ENCODE measurements at places on chromosomes 5 and 9.
A peak's percentile ranks its signal among the peaks of the same experiment; 100 is the strongest.

DNA sequence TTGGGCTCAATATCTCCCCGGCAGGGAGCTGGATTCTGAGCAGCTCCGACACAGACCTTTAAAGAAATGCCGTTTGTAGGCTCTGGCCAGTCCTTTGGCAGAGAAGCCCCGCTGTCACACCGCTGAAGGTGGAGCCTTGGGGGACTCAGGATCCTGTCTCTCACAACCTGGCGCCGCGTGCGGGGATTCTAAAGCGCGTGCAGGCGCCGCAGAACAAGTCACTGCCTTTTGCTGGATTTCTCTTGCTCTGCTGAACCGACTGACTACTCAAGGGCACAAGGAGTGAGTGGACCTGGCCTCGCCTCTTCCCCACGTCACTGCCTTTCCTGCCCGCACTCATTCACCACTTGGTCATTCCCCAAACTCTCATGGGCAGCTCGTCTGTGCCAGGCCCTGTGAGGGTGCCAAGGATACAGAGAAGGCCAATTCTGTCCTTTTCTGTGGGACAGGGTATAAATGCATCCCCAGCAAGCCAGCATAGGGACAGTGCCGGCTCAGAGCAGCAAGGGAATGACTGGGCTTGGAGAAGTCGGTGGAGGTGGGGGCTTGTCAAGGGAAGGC, 69.3 kb downstream of the CRB2 start:
- peaks cover 22% of the 10 kb centered on the region for H3K4me1 ChIP-seq
- no peak overlapping the region for H3K27ac ChIP-seq
- H3K27me3 ChIP-seq: no peaks in the 10 kb centered on the region
- DNase-seq: no peak
- no peak overlapping the region for H3K4me3 ChIP-seq
- H3K36me3 ChIP-seq: peaks cover 24% of the 10 kb centered on the region

GRCh38 chr5:72817671-72818266, 1.3 kb downstream of the TNPO1 start:
- H3K4me1 ChIP-seq: peaks cover 15% of the 10 kb centered on the region
- H3K36me3 ChIP-seq: no peaks in the 10 kb centered on the region
- no peak for DNase-seq
- peak overlapping the region; percentile 99 for H3K27ac ChIP-seq
- no peaks in the 10 kb centered on the region for H3K27me3 ChIP-seq

- H3K27me3 ChIP-seq: peaks cover 21% of the 10 kb centered on the region
- no peak for DNase-seq
- peaks cover 6% of the 10 kb centered on the region for H3K4me1 ChIP-seq
- peaks cover 2% of the 10 kb centered on the region for H3K36me3 ChIP-seq
- no peak overlapping the region for H3K4me3 ChIP-seq
- no peak overlapping the region for H3K27ac ChIP-seq
Measured at GRCh38 chr9:124492818-124493217, 14.4 kb downstream of the NR5A1 start.

DNA sequence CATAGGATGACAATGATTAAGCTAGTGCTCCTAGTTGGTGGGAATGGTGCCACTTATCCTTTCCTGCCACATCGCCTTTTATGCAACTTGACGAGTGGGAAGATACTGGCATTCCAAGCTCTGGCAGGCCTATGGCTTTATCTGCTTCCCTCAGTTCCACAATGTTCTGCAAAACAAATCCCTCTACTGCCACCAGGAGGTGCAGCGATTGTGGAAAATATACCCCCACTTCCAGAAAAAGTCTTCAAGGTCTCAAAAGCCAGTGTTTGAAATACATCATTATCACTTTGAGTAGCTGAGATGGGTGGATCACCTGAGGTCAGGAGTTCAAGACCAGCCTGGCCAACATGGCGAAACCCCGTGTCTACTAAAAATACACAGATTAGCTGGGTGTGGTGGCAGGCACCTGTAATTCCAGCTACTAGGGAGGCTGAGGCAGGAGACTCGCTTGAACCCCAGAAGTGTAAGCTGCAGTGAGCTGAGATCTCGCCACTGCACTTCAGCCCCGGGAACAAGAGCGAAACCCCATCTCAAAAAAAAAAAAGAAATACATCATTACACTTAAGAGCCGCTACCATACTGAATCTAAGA, 3.4 kb downstream of the CLINT1 start:
- no peaks in the 10 kb centered on the region for H3K27me3 ChIP-seq
- peaks cover 4% of the 10 kb centered on the region for H3K36me3 ChIP-seq
- H3K4me3 ChIP-seq: peak overlapping the region; percentile 15
- no peak for DNase-seq
- H3K27ac ChIP-seq: no peak overlapping the region

- DNase-seq: no peak
- H3K4me1 ChIP-seq: peaks cover 5% of the 10 kb centered on the region
- peaks cover 6% of the 10 kb centered on the region for H3K36me3 ChIP-seq
Measured at GRCh38 chr9:120681121-120681520, 33.1 kb downstream of the MEGF9 start.

- peaks cover 14% of the 10 kb centered on the region for H3K27me3 ChIP-seq
- no peaks in the 10 kb centered on the region for H3K4me1 ChIP-seq
- H3K36me3 ChIP-seq: no peaks in the 10 kb centered on the region
- no peak overlapping the region for H3K27ac ChIP-seq
- DNase-seq: no peak
- H3K4me3 ChIP-seq: no peak overlapping the region
Measured at GRCh38 chr5:34998058-34998789, 49.5 kb downstream of the AGXT2 start.

DNA sequence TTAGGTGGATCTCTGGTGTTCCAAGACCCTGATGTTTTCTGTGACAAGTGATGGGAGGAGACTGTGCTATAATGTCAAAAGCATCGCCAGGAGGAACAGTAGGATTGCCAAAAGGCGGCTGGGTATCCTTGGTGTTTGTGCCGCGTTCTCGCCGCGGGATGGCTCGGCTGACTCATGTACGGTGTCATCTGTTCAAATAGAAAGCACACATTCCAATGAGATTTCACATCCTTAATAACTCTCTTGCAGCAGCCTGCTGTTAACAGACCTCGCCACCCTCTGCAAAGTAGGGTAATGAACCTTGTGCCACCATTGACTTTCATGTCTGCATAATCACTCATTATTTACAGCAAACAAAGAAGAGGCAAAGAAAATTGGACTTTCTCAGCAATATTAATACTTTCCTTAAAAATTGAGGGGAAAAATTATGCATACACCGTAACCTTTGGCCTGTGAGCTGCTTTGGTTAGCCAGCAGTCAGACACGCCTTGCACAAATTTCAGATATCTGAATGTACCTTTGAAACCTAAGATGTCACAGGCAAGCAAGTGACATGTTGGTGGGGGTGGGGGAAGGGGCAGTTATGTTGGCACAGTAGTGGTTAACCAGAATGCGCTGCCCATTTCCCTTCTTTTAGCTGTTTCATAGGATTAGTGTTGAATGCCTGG, 289.4 kb downstream of the EFNA5 start:
- H3K36me3 ChIP-seq: no peaks in the 10 kb centered on the region
- H3K4me3 ChIP-seq: no peak overlapping the region
- peaks cover 3% of the 10 kb centered on the region for H3K27me3 ChIP-seq
- H3K4me1 ChIP-seq: no peaks in the 10 kb centered on the region

DNA sequence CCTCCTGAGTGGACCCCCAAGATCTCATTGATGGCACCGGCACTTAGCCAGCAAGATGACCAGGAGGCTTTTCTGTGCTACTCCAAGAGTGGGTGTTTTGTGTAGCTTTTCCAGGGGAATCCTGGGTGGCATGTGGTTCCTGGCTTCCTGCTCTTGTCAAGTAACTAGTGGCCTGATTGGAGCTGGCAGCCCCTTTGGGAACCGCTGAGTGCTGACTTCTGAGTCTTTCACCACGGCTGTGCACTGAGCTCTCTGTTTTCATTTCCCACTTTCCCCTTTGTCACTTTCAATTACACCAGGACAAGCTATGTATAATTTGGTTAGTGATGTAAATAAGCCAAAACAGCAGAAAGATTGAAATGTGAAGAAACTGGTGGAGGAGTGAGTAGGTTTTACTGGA, 255.4 kb downstream of the GOLPH3 start:
- H3K4me1 ChIP-seq: no peaks in the 10 kb centered on the region
- H3K27ac ChIP-seq: no peak overlapping the region
- H3K27me3 ChIP-seq: peaks cover 2% of the 10 kb centered on the region
- DNase-seq: no peak
- no peak overlapping the region for H3K4me3 ChIP-seq

GRCh38 chr5:131615957-131616356, 19.1 kb downstream of the RAPGEF6 start:
- peak overlapping the region; percentile 73 for H3K27ac ChIP-seq
- peaks cover 32% of the 10 kb centered on the region for H3K4me1 ChIP-seq
- no peaks in the 10 kb centered on the region for H3K27me3 ChIP-seq
- no peak for DNase-seq

DNA sequence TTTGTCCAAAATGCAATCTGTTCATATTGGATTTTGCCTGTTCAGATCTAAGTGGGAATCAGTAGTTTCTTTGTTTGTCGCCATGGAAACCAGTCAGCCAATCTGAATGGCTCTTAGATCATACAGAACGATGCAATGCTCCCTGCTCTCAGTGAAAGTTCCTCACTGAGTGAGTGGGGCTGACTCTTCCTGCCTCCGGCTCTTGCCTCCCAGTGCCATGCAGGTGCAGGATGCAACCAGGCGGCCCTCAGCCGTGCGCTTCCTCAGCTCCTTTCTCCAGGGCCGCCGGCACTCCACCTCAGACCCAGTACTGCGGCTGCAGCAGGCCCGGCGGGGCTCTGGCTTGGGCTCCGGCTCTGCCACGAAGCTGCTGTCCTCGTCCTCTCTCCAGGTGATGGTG, at the start of gene PTPDC1:
PTPDC1 (plus strand) TSS at position 151 of the 400 bp plus-strand sequence; CDS start at position 218, 67 bp downstream.
- H3K4me3 ChIP-seq: no peak within 1 kb of the TSS
- DNase-seq: no peak
- no peaks in the 10 kb centered on the region for H3K4me1 ChIP-seq
- no peaks in the 10 kb centered on the region for H3K27me3 ChIP-seq

- no peaks in the 10 kb centered on the region for H3K36me3 ChIP-seq
- no peak overlapping the region for H3K4me3 ChIP-seq
- no peak overlapping the region for H3K27ac ChIP-seq
- H3K27me3 ChIP-seq: no peaks in the 10 kb centered on the region
Measured at GRCh38 chr5:24899180-24899579, 254.4 kb upstream of the CDH10 start.

- no peaks in the 10 kb centered on the region for H3K27me3 ChIP-seq
- DNase-seq: no peak
- no peaks in the 10 kb centered on the region for H3K4me1 ChIP-seq
- no peak overlapping the region for H3K4me3 ChIP-seq
- no peaks in the 10 kb centered on the region for H3K36me3 ChIP-seq
Measured at GRCh38 chr5:110087829-110088228, 398.1 kb downstream of the MAN2A1 start.

DNA sequence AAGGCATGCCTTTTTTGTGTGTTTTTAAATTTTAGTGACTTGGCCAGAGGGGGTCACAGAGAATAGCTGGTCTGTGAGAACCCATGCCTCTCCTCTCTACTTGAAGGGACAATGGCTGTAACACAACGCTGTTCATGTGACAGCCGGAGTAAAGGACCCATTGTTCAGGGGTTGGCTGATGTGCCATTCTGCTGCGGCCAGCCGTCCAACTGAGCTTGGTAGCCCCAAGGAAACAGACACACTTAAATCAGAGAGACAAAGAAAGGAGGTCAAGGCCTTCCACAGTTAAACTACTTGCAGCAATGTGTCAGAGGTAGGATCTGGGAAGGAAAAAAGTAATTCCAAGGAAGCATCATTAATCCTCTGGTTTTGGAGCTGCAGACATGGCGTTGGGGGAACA, 8.1 kb downstream of the MEGF10 start:
- no peak overlapping the region for H3K27ac ChIP-seq
- H3K36me3 ChIP-seq: no peaks in the 10 kb centered on the region
- DNase-seq: no peak
- H3K4me1 ChIP-seq: no peaks in the 10 kb centered on the region
- peaks cover 20% of the 10 kb centered on the region for H3K27me3 ChIP-seq

- no peak overlapping the region for H3K27ac ChIP-seq
- H3K4me3 ChIP-seq: no peak overlapping the region
- H3K36me3 ChIP-seq: no peaks in the 10 kb centered on the region
- H3K4me1 ChIP-seq: peaks cover 2% of the 10 kb centered on the region
Measured at GRCh38 chr9:107208121-107208520, 75.0 kb upstream of the RAD23B start.
